ENCODE measurements at places on chromosomes 3 and 15. TPM values are rescaled to one million over a fixed set of nuclear protein-coding genes. Genes with fewer than 3 reads are reported as not detected.

The MYH15 gene
- 0.62 TPM for total RNA-seq

The SCN5A gene
- total RNA-seq = 0.75 TPM

The ACKR2 gene
- 0.37 TPM for total RNA-seq

The SPRED1 gene
- total RNA-seq = 56.8 TPM

The CFAP20DC gene
- 2.9 TPM for total RNA-seq

The FHIT gene
- total RNA-seq = 2.1 TPM

The HEMK1 gene
- 30.0 TPM for total RNA-seq

The MYO5A gene
- total RNA-seq = 70.7 TPM

The KLHL24 gene
- 81.4 TPM for total RNA-seq

The CX3CR1 gene
- not detected for total RNA-seq

The C3orf85 gene
- total RNA-seq = not detected

Data from uterine smooth muscle cell (primary cell).